Stimulated activated CD4-positive, alpha-beta T cell treated with anti-CD3 and anti-CD28 coated beads, Interleukin-4, amount 100 ng/mL, for 4 hours (primary cell): ENCODE measurements at places on chromosomes 2 and 18.

- no peak for DNase-seq
Measured at GRCh38 chr2:240235149-240235803, 94.8 kb upstream of the OTOS start.

GRCh38 chr2:125554956-125555355 is 1101.0 kb upstream of the GYPC start:
- no peak for DNase-seq

DNA sequence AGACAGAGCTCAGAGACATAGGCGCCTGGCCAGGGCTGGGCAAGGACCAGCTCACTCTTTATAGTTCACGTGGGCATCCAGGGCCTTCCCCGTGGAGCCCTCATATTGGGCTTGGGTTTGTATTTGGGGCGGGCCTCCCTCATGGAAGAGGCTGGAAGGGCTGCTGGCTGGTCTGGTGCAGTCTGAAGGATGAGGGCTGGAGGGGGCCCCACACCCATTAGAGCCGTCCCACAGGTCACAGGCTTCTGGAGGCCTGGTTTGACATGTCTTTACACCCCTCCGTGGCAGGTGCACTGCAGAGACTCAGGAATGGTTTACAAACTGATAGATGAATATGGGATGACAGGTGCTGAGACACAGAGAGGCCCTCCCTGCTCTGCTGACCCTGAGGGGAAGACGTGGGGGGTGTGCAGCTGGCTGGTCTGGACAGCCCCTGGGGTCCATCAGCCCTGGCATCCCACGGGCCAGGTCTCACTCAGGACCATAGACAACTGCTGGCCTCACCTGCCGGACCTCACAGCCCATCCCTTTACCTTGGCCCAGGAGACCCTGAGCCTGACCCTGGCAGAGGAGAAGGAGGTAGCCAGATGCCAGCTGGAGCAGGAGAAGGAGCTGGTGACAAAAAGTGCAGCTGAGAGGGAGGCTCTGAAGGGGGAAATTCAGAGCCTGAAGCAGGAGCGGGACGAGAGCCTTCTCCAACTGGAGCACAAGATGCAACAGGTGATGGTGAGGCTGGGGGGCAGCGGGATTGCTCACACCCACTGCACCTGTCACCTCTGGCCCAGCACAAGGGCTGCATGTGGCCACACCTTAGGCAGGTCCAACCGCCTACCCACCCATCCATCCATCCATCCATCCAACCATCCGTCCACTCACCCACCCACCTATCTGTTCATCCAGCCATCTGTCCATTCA is 43.9 kb downstream of the CROCC2 start:
- no peak for DNase-seq

- no peak for DNase-seq
Measured at GRCh38 chr2:112706170-112706664, 14.6 kb upstream of the NT5DC4 start.

GRCh38 chr18:23703057-23703986 is 14.1 kb downstream of the LAMA3 start:
- no peak for DNase-seq

DNA sequence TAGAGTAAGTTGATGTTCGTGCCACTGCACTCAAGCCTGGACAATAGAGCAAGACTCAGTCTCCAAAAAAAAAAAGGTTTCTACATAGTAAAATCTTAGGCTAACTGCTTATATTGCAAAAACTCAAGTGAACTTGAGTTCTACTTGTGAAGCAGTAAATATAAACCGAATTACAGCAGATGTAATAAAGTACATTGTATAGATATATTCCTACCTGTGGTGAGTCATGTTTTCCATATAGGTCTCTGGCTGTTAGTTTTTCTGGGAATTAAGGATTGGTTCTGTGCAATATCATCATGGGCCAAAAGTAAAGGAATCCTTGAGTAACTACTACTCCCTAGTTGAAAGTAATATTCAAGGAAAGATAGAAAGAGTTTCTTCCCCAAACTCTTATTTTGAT is 159.9 kb downstream of the DYM start:
- no peak for DNase-seq

- no peak for DNase-seq
Measured at GRCh38 chr2:23418461-23418911, 33.5 kb downstream of the KLHL29 start.

GRCh38 chr2:4780679-4781078 is 911.5 kb upstream of the SOX11 start:
- no peak for DNase-seq

- DNase-seq: no peak
Measured at GRCh38 chr18:64403784-64404503, 255.1 kb upstream of the LINC00305 start.

GRCh38 chr2:161139098-161139987 is 20.9 kb upstream of the TANK start:
- DNase-seq: no peak

DNA sequence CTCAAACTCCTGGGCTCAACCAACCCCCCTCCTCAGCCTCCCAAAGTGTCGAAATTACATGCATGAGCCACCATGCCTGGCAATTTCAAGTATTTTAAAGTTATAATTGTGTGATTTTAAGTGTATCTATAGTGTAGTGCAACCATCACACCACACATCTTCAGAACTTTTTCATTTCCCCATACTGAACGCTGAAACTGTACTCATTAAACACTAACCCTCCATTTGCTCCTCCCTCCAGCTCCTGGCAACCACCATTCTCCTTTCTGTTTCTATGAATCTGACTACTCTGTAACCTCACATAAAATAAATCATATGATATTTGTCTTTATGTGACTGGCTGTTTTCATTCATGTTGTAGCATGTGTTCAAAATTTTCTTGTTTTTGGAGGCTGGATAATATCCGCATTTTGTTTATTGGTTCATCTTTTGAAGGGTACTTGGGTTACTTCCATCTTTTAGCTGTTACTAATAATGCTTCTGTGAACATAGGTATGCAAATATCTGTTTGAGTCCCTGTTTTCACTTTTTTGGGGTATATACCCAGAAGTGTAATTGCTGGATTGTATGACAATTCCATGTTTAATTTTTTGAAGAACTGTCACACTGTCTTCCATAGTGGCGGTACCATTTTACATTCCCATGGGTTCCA is 188.2 kb downstream of the PLCL1 start:
- DNase-seq: no peak

- no peak for DNase-seq
Measured at GRCh38 chr2:85435981-85436835, 17.7 kb downstream of the SH2D6 start.

DNA sequence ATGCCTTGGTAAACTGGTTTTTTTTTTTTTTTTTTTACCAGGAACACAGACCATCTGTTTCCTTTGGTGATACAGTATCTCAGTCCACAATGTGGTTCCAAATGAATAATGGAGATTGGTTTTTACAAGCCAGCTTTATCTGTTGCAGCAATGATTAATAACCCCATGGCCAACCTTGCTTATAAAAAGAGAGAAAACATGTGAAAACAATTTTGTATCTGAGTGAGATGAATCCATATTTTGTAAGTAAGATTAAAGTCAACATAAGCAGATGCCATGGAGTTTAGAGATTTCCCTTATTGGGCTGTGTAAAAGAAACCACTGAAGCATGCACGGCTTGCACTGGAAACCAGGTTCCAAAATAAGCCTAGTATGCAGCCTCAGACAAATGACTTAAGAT is 108.6 kb upstream of the CNTNAP5 start:
- no peak for DNase-seq

GRCh38 chr2:179098080-179098689 is 48.2 kb upstream of the CCDC141 start:
- no peak for DNase-seq

DNA sequence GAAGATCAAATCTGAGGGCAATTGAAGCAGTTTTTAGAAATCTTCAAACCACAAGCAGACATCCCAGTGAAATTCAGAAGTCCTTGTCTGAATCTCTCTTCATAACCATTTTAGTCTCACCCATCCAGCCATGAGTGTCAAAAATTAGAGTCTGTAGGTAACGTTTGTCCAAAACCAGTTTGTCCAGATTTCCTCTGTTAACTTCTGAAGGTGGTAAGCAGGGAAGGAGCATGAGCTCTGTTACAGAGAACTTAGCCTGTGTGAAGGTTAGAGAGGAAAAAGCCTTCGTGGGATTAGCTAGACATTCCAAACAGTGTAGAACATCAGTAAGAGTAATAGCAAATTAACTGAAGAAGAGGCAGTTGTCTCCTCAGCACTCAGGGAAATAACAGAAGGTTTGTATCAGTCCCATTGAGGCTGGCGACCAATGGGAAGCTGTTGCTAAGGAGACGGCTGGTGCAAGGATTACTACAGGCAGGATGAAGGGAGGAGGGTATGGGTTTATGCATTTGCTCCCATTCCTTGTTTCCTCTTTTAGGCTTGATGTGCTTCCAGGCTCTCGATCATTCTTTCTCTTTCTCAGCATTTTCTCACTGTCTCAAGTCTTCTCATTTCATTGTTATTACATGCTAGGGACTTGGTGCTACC is 8.7 kb upstream of the GPR155 start:
- DNase-seq: no peak

DNA sequence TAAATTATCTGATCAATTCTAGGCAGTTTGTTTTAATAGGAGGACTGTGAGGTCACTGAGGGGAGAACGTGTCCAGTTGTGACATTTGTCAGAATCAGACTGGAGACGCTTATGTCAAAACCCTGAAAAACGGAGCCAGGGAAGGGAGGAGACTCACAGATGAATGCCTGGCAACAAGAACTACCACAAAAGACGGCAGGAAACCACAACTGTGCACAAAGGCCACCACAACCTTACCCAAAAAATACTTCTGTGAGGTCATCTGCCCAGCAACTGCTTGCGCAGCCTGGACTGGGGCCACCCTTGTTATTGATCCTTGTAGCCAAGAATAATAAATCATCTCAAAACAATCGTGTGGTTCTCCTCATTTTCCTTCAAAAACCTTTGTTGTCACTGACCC is 173.0 kb upstream of the ALKAL2 start:
- DNase-seq: no peak

- DNase-seq: no peak
Measured at GRCh38 chr2:11630855-11631254, 39.1 kb downstream of the NTSR2 start.

GRCh38 chr2:228689053-228689452 is 507.6 kb upstream of the SPHKAP start:
- DNase-seq: no peak

DNA sequence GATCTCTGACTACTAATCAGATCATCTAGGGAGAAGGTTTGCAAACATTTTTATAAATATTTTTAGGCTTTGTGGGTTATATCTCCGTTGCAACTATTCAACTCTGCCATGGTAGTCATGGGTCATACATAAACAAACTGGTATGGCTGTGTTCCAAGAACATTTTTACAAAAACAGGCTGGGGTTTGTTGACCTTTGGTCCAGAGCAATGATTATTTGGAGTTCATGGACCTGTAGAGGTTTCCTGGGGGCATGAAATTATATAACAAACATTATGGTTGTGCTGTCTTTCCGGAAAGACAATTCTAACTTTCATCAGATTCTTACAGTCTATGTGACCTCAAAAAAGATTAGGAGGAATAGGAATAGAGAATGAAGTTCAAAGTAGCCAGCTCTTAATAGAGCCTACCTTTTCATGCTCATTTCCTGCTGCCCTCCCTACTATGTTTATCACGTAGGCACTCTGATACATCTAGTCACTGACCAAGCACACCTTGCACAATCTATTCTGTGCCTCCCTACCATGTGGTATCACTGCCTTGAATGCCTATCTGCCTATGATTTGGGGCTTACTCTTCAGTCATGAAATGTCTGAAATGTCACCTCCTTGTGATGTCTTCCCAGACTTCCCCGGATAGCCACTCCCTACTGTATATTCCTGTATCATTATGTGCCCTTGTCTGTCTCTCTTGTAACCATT is 102.4 kb upstream of the SCN1A start:
- no peak for DNase-seq

- no peak for DNase-seq
Measured at GRCh38 chr18:79445221-79445620, 49.5 kb downstream of the NFATC1 start.

GRCh38 chr2:100119235-100119634 is 23.2 kb downstream of the AFF3 start:
- DNase-seq: no peak

- DNase-seq: no peak
Measured at GRCh38 chr2:200744201-200744602, 67.5 kb upstream of the BZW1 start.

DNA sequence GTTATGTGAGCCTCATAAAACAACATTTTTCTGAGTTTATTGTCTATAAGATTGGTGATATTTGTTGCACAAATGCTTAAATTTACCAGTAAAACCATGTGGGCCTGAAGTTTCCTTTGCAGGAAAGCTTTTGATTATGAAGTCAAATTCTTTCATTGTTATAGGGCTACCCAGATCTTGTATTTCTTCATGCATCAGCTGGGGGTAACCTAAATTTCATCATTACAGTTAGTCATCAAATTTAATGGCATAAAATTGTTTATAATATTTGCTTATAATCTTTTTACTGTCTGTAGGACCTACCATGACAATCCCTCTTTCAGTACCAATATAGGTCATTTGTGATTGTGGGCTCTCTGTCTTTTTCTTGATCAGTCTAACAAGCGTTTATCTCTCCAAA is 47.8 kb downstream of the SMAD2 start:
- no peak for DNase-seq

GRCh38 chr2:66753257-66753656 is 318.3 kb downstream of the MEIS1 start:
- no peak for DNase-seq

- DNase-seq: no peak
Measured at GRCh38 chr2:27946530-27947060, 56.1 kb downstream of the BABAM2 start.

GRCh38 chr2:45851111-45851510 is 199.6 kb downstream of the PRKCE start:
- no peak for DNase-seq
